ENCODE measurements at places on chromosomes 6 and 20. TPM values are rescaled to one million over a fixed set of nuclear protein-coding genes. Genes with fewer than 3 reads are reported as not detected.

The ZC2HC1B gene
- not detected for total RNA-seq

The TGM3 gene
- not detected for total RNA-seq

The ZNF165 gene
- 0.43 TPM for total RNA-seq

The FOXC1 gene
- 6.5 TPM for total RNA-seq

The RBM24 gene
- total RNA-seq = 0.13 TPM

The NOX3 gene
- total RNA-seq = not detected

The MACROD2 gene
- total RNA-seq = 1.2 TPM

The PAX1 gene
- total RNA-seq = not detected

The MAP7 gene
- total RNA-seq = 2.1 TPM

The METTL24 gene
- total RNA-seq = not detected

The DAAM2 gene
- total RNA-seq = 1.7 TPM

The TAAR8 gene
- not detected for total RNA-seq

The RAET1G gene
- total RNA-seq = 1.6 TPM

The SALL4 gene
- not detected for total RNA-seq

The C6orf118 gene
- total RNA-seq = not detected

The SLC35B3 gene
- 7.5 TPM for total RNA-seq

The FGD2 gene
- not detected for total RNA-seq

The COMMD7 gene
- total RNA-seq = 48.3 TPM

The UBE2V1 gene
- 66.9 TPM for total RNA-seq

The ARMH2 gene
- not detected for total RNA-seq

The IRF4 gene
- not detected for total RNA-seq

The PROKR2 gene
- total RNA-seq = not detected

The LHFPL5 gene
- not detected for total RNA-seq

The OTOR gene
- not detected for total RNA-seq

The C20orf96 gene
- 0.50 TPM for total RNA-seq

The CCN6 gene
- not detected for total RNA-seq

The SLC32A1 gene
- not detected for total RNA-seq

The SLC17A2 gene
- total RNA-seq = not detected

The OOEP gene
- not detected for total RNA-seq

The MROH8 gene
- 3.3 TPM for total RNA-seq

The SOX12 gene
- total RNA-seq = 8.7 TPM

The EBF4 gene
- not detected for total RNA-seq

The PDYN gene
- total RNA-seq = not detected

The PDE7B gene
- total RNA-seq = 1.3 TPM

The GLO1 gene
- 252 TPM for total RNA-seq

The COL12A1 gene
- total RNA-seq = 9.7 TPM

The SMPD2 gene
- 14.9 TPM for total RNA-seq

The EZR gene
- 253 TPM for total RNA-seq

The CST4 gene
- not detected for total RNA-seq

The SEMG1 gene
- not detected for total RNA-seq
